ENCODE measurements at places on chromosomes 5 and 9.

DNA sequence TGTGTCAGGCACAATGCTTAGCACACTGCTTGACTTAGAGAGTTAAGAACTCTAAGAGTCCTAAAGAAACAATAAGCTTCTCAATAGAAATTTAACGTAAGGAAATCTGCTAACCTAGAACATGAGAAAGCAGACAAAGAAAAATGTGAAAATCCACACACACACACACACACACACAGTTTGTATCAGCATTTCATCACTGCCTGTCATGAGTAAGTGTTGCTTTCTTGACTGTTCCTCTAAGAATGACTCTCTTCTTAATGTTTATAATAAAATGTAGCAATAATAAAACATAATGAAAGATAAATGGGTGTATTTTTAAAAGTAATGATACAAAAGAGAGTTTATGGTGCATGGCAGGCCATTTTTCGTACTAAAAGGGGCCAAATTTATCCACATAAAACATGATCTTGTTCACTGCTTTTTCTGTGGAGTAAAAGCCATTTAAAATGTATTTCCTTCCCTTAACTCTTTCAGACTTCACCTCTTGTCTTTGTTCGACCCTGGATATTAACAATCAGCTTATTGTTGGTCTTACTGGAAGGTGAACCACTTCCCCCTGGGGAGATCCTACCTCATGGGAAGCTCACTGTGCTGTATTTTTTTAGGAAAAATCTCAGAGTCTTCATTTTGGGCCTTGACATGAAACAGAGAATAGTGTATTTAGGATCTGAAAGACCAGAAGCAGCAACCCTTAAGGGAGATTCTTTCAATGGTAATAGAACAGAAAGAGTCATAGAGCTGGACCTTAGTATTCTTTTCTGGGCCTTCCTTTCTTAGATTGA, 107.3 kb upstream of the ANKRD55 start:
- no peak for DNase-seq

DNA sequence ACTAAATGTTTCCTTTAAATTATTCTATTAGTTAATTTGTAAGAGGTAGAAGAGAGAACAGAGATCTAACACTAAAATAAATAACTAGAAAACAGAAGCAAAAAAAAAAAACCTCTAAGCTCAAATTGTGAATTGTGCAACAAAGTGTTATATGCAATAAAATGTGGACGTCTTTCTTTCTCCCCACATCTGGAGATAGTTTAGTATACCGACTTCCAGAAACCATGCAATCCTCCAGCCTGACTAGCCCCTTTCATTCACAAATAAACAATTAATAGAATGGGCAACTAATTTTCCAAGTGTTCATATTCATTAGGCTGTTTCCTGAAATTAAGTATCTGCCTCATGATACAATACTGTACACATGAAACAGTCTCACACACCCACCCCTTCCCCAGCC, 258.5 kb downstream of the BNC2 start:
- no peak for DNase-seq

- DNase-seq: no peak
Measured at GRCh38 chr5:74239261-74239660, 401.3 kb downstream of the ENC1 start.

DNA sequence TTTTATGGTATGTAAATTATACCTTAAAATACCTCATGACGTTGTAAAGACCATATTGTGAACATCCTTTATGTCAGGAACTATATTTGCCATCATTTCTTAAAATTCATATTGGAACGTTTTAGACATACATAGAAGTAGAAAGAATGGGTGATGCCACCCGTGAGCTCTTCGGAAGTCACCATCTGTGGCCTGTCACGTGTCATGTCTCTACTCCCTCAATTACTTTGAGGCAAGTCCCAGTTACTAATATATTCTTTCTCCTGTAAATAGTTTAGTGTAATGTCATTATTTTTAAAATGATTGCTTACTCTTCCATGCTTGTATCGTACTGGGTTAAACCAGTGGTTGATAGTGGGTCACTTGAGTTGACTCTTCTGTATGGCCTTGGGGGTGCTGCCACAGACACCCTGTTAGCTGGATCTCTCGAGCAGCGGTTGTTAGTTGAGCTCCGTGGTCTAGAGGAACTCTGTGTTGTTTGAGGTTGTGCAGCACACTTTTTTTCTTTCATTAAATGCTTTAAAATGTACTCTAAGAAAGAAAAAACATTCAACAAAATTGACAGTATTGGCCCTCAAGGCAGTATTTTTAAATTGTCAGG, 66.2 kb downstream of the TRIO start:
- no peak for DNase-seq

GRCh38 chr5:159951387-159951786, 35.1 kb downstream of the ADRA1B start:
- no peak for DNase-seq

- DNase-seq: no peak
Measured at GRCh38 chr5:170161069-170161468, 55.4 kb downstream of the FOXI1 start.

GRCh38 chr5:140248414-140248813, 54.5 kb downstream of the PFDN1 start:
- DNase-seq: no peak

GRCh38 chr5:171926311-171926710, 80.1 kb downstream of the FBXW11 start:
- DNase-seq: no peak

GRCh38 chr9:91103931-91104330, 257.8 kb downstream of the AUH start:
- no peak for DNase-seq

GRCh38 chr9:115103746-115104477, 14.0 kb downstream of the TNC start:
- no peak for DNase-seq

DNA sequence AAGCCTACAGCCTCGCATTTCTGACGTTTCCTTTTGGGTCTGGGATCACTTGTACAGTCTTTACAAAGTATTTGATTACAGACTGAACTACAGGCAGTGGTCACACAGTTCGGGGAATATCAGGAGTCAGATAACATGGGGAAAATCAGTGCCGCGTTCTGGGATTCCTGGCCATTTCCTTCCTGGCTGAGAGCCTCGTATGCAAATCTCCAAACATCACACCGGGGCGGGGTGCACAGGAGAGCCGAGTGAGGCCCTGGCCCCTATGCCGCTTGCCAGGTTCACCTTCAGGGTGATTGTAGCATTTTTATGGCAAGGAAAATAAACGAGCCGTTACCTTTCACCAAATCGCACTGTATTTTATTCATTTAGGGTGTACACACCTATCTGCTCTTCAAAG, 29.6 kb upstream of the SLC9A3 start:
- no peak for DNase-seq

DNA sequence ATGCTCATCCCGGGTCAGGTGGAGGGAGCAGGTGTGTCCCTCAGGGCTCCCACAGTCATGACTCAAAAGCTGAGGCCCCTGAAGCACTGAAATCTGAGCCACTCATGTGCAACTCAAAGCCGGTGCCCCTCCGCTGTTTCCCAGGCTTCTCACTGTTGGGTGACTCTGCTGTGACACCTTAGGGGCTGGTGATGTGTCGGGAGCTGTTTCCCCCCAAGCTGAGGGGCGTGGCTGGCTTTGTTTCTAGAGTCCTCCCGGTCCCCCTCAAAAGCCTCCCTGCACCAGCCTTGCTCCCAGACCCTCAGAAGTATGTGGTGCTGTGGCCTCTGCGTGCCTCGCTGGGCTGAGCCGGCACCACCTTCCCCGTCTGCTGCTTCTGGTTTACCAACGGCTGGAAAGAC, 39.7 kb downstream of the PLPP7 start:
- DNase-seq: no peak

- DNase-seq: no peak
Measured at GRCh38 chr5:158914008-158915000, 185.4 kb downstream of the EBF1 start.

- DNase-seq: no peak
Measured at GRCh38 chr5:62273687-62274086, 32.3 kb upstream of the KIF2A start.

GRCh38 chr5:143582869-143583268, 179.4 kb upstream of the NR3C1 start:
- DNase-seq: peak; percentile 57

GRCh38 chr9:7592321-7593316, 207.0 kb downstream of the DMAC1 start:
- no peak for DNase-seq

- no peak for DNase-seq
Measured at GRCh38 chr5:17402289-17403121, 95.5 kb upstream of the TAF11L2 start.

DNA sequence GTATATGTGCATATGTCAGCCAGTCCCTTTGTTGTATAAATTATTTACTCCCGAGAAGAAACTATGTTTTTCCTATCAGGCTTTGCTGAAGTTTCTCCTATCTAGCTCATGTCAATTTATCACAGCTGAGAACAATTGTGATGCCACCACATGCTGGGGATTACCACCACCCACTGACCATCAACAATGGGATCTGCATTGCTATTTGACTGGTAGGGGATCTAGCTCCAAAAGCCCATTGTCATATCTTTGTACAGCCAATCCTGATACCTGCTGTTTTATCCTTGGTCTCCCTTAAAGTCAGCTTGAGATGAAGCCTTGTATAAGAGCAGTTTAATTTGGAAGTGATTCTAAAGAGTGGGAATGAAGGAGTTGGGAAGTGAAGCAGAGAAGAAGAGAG, 53.9 kb upstream of the KCNN2 start:
- no peak for DNase-seq

DNA sequence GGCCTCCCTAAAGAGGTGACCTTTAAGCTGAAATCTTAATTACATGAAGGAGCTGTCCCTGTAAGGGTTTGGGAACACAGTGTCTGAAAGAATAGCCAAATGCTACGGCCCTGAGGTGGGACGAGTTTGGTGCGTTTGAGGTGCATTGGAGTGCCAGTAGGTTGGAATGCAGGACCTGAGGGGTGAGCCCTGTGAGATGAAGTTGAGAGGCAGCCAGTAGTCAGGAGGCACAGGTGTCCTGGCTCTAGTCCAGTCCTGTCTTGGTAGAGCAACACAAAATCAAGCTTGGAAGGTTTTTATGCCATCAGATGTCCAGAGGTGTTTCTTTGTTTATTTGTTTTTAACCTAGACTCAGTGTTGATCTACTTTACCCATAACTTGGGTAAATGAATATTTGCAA, 108.5 kb downstream of the ARHGAP26 start:
- DNase-seq: no peak

GRCh38 chr9:34459356-34459755, 751 bp downstream of the DNAI1 start:
- DNase-seq: no peak

GRCh38 chr9:28539434-28540070, 966.3 kb upstream of the C9orf72 start:
- DNase-seq: no peak

DNA sequence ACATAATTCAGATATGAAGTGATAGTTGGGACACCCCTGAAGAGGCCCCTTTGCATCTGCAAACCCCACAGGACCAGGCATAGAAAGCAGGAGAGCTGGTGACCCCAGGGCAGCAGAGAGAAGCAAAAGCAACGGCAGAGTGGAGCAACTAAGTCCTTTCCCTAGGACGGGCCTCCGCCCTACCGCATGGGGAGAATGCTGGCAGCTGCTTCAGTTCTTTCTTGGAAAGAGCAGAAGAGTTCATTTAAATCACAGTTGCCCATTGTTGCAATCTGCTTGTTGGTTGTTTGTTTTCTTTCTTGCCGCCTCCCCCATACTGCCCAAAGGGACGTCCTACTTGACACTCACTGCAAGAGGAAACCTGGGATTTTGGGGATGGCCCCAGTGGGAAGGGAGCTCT, 126.2 kb downstream of the ADAMTS16 start:
- DNase-seq: no peak

DNA sequence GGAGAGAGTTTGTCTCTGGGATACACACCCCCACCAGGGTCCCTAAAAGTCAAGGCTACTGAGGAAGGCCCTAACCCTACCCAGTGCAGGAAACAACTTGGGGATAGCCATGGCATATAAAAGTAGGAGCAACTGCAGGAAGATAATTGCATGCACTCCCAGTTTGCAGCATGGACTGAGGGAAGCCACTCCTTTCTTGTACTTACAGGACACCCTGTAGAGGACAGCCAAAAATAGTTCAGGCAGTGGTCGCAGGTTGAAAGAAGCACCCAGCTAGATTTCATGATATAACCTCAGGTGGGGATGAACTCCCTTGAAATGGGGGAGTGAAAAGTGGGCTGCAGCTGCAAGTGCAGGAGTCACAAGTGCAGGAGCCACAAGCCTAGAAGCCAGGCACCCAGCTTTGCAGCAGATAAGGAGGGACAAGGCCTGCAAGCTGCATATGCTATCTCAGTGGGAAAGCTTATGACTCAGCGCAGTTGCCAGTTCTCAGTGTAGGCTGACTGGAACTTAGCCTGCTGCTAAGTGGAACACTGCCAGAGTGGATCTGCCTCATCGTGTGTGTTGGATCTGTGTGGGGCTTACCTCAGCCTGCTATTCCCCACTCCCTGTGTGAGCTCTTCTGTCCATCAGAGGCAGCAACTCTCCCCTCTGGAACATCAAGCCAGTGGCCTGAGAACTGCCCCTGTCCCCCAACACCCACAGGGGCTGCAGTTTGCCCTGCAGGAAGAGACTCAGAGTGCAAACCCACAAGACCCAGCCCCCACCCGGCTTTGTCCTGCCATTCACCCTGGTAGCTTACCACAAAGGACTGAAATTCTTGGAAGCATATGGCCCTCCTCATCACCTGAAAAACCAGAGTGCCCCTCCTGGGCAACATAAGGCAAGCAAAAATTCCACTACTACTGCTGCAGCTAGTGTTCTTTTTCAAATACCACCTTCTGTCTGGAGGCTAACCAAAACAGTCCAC, 42.7 kb downstream of the CYLC2 start:
- peak; percentile 9 for DNase-seq

GRCh38 chr9:106689089-106689488, 173.9 kb upstream of the ZNF462 start:
- DNase-seq: no peak

GRCh38 chr9:126783949-126784348, 20.9 kb upstream of the ZBTB43 start:
- no peak for DNase-seq

- DNase-seq: no peak
Measured at GRCh38 chr5:54867310-54867944, 118.0 kb downstream of the ESM1 start.

- DNase-seq: no peak
Measured at GRCh38 chr5:153122403-153122802, 368.1 kb upstream of the GRIA1 start.

All from HS-5 (cell line).